ENCODE measurements at places on chromosomes 6 and 20. TPM values are rescaled to one million over a fixed set of nuclear protein-coding genes. Genes with fewer than 3 reads are reported as not detected.

CST4 gene
- total RNA-seq = not detected

DNA sequence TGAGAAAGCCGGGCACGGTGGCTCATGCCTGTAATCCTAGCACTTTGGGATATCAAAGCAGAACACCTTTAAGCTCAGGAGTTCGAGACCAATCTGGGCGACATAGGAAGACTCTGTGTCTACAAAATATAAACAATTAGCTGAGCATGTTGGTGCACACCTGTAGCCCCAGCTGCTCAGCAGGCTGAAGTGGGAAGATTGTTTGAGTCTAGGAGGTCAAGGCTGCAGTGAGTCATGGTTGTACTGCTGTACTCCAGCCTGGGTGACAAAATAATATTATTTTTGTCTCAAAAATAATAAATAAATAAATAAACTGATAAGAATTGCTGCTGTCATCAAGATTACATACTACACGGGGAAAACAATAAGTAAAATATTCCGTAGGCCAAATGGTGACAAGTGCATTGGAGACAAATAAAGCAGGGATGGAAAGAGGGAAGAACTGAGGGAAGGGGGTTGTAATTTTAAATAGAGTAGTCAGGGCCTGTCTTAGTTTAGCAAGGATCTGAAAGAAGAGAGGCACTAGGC lies 14.0 kb upstream of the TOP1 start:
- DNase-seq = no peak

- DNase-seq = peak; percentile 1
Observed at GRCh38 chr6:40587240-40588069, at the start of gene LRFN2. TSS of gene LRFN2 (minus strand) at chr6:40587364.

DNA sequence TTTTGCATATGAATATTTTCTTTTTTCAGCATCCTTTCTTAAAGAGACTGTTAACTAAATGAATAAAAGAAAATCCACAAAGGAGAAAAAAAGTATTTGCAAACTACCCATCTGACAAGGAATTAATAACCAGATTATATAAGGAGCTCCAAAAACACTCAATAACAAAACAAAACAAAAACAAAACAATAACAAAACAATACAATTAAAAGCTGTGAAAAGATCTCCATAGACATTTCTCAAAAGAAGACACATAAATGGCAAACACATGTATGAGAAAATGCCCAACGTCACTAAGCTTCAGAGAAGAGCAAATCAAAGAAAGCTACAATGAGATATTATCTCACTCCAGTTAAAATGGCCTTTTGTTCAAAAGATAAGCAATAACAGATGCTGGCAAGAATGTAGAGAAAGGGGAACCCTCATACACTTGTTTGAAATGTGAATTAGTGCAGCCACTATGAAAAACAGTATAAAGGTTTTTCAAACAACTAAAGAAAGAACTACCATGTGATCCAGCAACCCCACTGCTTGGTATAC lies 1310.0 kb upstream of the EYS start:
- DNase-seq = no peak

DNA sequence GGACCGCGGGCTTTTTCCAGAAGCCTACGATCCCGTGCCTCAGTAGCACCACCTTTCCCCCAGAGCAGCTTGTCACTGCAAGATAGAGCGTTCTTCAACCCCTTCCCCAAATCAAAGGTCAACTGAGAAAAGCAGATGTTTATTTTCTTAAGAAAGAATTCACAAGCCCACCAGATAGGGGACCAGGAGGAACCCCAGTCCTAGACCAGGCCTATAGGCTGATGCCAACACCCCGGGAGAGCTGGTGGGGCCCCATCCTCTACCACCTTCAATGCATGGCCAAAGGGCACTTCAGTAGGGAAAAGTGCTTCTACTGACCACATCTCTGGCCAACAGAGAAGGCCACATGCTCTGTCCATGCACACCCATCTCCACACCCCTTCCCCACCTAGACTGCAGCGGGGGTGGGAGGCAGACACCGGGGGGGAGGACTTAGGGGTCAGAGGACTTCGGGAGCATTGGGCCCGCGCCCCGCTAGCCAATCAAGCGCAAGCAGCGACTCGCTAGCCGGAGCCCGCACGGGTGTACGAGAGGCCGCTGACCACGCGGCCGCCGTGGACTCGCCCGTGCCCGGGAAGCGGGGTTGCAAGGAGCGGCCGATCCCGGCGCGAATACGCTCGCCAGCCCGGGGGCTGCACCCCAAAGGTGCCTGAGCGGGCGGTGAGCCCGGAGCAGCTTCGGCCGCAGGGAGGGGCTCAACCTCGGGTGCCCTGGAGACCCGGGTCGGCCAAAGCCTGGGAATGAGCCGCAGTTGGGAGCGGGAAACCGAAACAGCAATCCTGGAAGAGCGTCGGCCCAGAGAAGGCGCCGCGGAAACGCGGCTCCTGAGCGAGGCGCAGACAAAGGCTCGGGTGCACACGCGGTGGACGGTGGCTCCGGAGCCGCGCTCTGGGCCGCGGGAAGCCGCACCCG lies 2.8 kb downstream of the PDE10A start:
- no peak for DNase-seq

RSPO3 gene
- not detected for total RNA-seq

- no peak for DNase-seq
Observed at GRCh38 chr20:35729836-35730582, 12.1 kb downstream of the RBM39 start.

DNA sequence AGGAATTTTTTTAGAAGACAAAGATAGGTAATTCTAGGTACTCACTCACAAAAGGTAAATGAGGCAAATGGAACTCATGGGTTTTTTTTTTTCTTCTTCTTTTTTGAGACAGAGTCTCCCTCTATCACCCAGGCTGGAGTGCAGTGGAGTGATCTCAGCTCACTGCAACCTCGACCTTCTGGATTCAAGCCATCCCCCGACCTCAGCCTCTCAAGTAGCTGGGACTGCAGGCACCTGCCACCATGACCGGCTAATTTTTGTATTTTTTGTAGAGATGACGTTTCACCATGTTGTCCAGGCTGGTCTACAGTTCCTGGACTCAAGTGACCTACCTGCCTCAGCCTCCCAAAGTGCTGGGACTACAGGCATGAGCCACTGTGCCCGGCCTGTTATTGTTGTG lies 126.1 kb downstream of the LRRC1 start:
- DNase-seq = no peak

HLA-DQB2 gene
- total RNA-seq = not detected

RPRD1B gene
- total RNA-seq = 13.5 TPM

DNA sequence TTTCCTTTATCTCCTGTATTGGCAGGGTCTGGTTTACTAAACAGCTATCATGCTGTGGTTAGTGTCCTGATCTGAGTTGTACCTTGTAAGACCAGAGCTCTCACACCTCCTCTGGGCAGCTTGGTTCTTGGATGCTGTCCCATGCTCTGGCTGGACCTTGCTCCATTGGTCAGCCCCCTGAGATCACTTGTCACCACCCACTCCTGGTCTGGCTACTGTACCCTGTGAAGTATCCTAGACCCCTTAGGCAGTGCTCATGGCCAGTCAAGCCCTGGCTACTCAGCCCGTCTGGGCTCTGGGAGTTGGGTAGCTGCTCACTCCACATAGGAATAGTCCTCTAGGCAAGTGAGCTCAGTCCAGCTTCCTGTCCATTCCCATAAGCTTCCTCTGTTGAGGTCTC lies 31.1 kb downstream of the ADGRF4 start:
- DNase-seq = no peak

DNA sequence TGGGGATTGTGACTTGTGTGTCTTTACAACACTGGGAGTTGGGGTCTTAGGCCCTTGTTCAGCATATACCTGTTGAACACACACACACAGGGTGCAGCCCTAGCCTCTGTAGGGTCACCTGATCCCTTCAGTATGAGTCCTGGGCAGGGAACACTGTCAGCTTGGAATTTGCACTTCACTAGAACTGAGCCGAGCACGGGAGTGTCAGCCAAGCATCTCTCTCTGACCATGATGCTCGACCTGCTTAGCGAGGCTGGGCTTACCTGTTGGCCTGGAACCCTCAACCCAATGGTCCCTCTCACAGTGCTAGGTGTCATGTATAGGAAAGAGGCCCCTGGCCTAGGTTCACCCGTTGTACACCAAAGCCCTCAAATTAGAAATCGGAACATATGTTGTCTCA lies 96.1 kb downstream of the NKAIN2 start:
- DNase-seq = no peak

GRCh38 chr6:88539295-88539764 lies 373.2 kb upstream of the CNR1 start:
- DNase-seq = no peak

- peak; percentile 13 for DNase-seq
Observed at GRCh38 chr6:7909323-7910276, 988 bp downstream of the TXNDC5 start.

OSBPL2 gene
- total RNA-seq = 20.1 TPM

CHRNA4 gene
- total RNA-seq = 0.07 TPM

GRCh38 chr6:30726506-30727413 lies 6.6 kb downstream of the TUBB start:
- DNase-seq = peak; percentile 56

DNA sequence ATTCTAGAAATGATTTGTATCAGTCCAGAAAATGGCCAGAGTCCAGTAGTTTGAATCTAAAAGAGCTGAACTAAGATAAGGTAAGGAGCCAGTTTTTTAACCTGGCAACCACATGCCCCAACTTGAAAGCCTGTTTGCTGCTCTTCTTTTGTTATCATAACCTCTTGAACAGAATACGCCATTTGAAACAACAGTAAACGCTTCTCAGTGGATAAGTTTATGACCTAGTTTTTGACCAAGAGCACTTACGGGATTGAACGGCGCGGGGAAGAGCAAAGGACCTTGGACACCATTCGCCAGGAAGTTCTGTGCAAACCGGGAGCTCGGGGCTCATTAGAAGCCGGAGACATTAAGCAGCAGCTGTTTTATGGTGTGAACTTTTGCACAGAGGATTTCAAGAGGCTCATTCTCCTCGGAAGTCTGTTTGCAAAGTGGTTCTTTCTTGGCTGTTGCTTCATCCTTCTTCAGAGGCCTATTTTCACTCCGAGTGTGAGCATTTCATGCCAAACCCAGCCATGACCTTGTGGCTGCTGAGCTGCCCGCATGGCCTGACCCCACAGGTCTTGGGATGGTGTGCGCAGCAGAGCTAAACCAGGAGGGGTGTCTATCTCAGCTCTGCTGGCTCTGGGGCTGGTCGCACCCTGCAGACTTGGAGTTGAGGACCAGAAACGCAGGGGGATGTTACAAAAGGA lies 215.1 kb downstream of the SOX4 start:
- no peak for DNase-seq

DNA sequence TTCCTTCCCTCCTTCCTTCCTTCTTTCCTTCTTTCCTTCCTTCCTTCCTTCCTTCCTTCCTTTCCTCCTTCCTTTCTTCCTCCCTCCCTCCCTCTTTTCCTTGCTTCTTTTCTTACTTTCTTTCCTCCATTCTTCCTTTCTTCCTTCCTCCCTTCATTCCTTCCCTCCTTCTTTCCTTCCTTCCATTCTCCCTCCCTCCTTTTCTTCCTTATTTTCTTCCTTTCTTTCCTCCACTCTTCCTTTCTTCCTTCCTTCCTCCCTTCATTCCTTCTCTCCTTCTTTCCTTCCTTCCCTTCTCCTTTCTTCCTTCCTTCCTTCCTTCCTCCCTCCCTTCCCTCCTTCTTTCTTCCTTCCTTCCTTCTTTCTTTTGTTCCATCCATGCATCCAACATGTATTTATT lies 35.1 kb upstream of the EDN3 start:
- DNase-seq = no peak

NOX3 gene
- not detected for total RNA-seq

GRCh38 chr20:46991880-46992639 lies 97.4 kb downstream of the EYA2 start:
- DNase-seq = no peak

DNA sequence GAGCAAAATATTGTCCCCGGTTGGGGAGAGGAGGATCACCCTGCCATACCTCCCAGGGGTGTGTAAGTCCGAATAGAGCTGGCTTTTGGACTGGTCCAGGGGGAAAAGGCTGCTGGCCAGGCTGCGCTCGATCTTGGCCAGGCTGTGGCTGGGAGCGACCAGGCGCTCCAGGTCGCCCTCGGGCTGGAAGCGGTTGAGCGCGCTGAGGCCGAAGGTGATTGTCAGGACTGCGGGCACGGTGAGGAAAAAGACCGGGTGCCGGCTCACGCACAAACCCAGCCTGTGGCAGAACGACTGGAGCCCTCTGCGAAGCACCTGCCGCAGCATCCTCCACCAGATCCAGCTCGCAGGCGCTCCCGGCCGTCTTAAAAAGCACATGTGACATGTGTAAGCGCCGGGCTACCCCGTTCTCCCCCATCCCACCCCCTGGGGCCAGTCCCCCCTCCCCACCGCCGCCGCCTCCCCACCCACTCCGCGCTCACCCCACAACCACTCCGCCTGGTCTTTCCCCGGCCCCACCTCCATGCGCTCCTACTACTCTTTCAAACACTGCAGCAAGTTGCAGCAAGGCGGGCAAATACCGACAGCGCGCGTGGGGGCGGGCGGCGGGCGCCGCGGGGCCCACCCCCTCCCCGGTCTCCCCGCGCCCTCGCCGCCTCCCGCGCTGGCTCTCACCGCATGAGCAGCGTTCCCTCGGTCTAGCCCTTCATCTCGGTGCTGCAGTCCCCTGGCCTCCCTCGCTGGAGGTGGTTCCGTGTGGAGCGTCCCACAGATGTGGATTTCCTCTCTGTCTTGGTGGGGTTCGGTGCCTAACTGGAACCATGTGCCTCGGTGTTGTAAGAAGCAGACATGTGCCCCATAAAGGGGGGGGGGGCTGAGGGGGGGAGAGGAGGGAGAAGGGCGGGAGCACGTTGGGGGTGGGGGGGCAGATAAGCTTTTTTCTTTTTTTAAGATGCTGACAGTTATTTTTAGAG lies 42.4 kb downstream of the PTCHD4 start:
- DNase-seq = no peak

DNA sequence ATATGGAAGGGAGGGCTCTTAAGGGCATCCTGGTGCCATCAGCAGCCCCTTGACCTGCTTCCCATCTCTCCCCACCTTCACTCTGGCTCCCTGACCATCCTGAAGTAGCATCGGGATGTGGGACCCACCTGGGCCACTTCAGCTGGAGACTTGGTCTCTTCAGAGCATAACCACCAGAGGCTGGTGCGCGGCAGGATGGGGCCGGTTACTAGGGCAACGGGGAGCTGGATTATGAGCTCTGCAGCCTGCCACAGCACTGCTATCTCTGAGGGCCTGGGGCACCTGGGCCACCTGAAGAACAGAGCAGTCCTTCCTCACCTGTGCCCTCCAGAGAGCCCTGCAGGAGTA lies 79.7 kb downstream of the SYNJ2 start:
- peak; percentile 66 for DNase-seq

DNA sequence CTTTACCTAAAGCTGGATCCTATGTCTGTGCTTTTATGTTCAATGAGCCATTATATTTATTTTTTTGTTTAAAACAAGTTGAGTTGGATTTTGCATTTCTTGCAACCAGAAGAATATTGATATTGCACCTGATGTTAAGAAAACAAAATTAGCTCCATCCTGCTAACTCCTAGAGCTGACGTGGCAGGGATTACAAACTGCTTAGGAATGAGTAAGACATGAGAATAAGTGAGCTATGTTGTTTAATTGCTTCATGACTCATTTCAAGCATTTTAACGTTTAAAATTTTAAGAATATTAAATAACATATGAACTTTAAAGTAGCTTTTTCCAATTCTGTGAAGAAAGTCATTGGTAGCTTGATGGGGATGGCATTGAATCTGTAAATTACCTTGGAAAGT lies 663.5 kb downstream of the EPM2A start:
- DNase-seq = peak; percentile 79

GRCh38 chr6:15395087-15395486 lies 149.2 kb downstream of the JARID2 start:
- DNase-seq = no peak

PI16 gene
- total RNA-seq = not detected

GRCh38 chr6:44917430-44917829 lies 410.7 kb upstream of the RUNX2 start:
- DNase-seq = no peak

- DNase-seq = no peak
Observed at GRCh38 chr6:70314296-70314695, 11.4 kb upstream of the COL9A1 start.

DPPA5 gene
- not detected for total RNA-seq

- DNase-seq = no peak
Observed at GRCh38 chr20:17704589-17705317, 5.0 kb downstream of the BANF2 start.

All from A172 (cell line).